ENCODE measurements at places on chromosomes 2 and 18.

GRCh38 chr2:85600951-85601770, 1.3 kb downstream of the TMEM150A start:
- no peak for DNase-seq

- DNase-seq: no peak
These were observed 18.4 kb upstream of the YES1 start for GRCh38 chr18:830315-830901.

- DNase-seq: no peak
These were observed 128.0 kb downstream of the SPP2 start for GRCh38 chr2:234178330-234179030.

GRCh38 chr2:219282943-219283581, 3.9 kb downstream of the DNAJB2 start:
- DNase-seq: no peak

- DNase-seq: no peak
These were observed 47.7 kb upstream of the YWHAQ start for GRCh38 chr2:9678544-9678943.

DNA sequence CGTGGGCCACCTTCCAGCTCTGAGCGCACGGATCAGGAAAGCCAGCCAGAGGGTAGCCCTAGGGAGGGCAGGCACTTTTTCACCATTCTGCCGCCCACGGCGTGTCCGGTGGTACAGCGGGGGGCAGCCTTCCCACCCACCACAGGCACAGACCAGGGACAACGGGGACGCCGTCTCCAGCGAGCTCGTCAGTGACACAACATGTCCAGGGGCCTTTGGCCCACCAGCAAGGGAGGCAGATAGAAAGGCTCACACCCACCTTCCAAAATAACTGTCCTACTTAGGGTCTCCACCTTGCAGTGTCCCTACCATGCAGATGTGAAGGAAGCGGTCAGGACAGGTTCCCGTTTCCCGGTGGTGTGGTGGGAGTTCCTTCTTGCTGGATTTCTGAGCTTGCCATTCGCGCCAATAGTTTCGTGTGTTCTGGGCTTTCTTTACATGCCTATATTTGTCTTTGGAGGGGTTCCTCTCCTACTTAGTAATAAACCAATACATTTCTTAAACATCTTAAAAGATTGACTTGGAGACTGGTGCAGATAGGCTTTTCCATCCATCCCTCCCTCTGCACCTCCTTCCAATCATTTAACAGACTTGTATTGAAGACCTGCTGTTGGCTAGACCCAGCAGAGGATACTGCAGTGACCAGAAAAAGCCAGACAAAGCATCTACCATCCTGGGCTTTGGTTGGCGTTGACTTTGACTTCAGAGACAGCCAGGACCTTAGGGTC, 872 bp downstream of the ASB1 start:
- DNase-seq: no peak

GRCh38 chr2:216379977-216380376, 7.7 kb upstream of the MARCHF4 start:
- DNase-seq: no peak

DNA sequence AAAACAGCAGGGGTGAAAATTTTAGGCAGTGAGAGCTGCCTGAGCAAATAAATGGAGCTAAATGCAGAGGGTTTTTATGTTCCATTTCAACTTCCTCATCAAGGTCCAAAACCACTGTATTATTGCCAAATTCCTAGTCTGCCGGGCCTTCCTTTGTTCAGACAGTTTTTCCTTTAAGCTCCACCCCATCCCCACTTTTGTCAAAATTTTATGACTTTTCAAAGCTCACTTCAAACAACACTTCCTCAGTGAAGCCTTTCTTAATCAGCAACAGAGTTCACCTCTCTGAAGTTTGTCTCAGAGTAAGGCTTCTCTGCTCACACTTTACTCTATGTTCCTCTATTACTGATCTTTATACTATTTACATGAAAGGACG, 81.3 kb downstream of the CERKL start:
- no peak for DNase-seq

Data from hematopoietic multipotent progenitor cell treated with erythropoietin and hydrocortisone succinate and interleukin-3 and kit ligand, for 15 days (in vitro differentiated cells).